ENCODE measurements at places on chromosomes 1 and 21. TPM values are rescaled to one million over a fixed set of nuclear protein-coding genes. Genes with fewer than 3 reads are reported as not detected.

DNA sequence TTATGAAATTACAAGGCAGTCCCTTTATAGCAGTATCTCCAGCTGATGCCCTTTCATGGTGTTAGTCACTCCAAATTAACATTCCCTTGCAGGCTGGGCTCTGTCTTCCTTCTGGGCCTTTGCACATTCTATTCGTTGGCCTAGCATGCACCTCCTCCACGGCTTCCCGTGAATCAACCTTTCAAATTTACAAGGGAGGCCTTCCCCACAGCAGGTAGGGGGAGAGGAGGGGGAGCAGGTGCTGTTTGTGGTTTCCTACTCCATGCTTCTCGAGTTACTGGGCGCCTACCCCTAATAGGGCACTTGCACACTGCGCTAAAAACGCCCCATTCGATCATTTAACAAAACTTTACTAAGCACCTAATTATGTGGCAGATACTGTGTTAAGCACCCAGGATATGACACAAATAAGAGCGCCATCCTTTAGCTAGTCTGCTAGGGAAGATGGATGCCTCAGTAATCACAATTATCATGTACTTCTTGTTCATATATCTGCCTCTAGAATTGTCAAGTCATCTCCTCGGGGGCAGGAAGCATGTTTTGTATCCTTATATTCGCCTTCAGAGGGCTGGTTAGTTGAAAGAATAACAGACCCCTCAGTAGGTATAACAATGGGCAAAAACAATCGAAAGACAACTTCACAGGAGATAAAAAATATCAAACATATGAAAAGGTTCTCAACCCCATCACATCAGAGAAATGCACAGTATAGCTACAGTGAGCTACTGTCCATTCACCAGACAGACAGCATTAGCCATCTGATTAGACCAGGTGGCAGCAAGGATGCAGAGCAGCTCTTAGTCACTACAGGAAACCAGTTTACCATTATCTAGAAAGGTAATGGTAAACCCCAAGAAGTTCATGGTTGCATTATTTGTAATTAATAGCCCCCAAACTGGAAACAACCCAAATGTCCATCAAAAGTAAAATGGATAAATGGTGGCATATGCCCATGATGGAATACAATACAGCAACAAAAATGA, 1.7 kb upstream of the ADAR start:
- H3K27me3 ChIP-seq, result no peaks in the 10 kb centered on the region
- H3K4me3 ChIP-seq, result peak overlapping the region; percentile 73
- H3K36me3 ChIP-seq, result peaks cover 4% of the 10 kb centered on the region
- DNase-seq, result peak; percentile 81
- peak overlapping the region; percentile 95 for H3K27ac ChIP-seq

- no peak overlapping the region for H3K4me3 ChIP-seq
- no peak overlapping the region for H3K27ac ChIP-seq
- H3K27me3 ChIP-seq, result no peaks in the 10 kb centered on the region
- DNase-seq, result no peak
- no peaks in the 10 kb centered on the region for H3K4me1 ChIP-seq
Measured at GRCh38 chr1:169548282-169548681, 38.0 kb downstream of the F5 start.

- H3K4me1 ChIP-seq, result no peaks in the 10 kb centered on the region
- H3K36me3 ChIP-seq, result no peaks in the 10 kb centered on the region
- no peak overlapping the region for H3K4me3 ChIP-seq
- H3K27ac ChIP-seq, result no peak overlapping the region
- DNase-seq, result no peak
Measured at GRCh38 chr1:93518516-93518915, 70.6 kb downstream of the FNBP1L start.

- no peak overlapping the region for H3K27ac ChIP-seq
- H3K27me3 ChIP-seq, result no peaks in the 10 kb centered on the region
- no peaks in the 10 kb centered on the region for H3K36me3 ChIP-seq
Measured at GRCh38 chr1:112457241-112457640, 51.5 kb upstream of the WNT2B start.

APOBEC4 gene
- not detected for total RNA-seq

ANGPTL1 gene
- not detected for total RNA-seq

CA6 gene
- total RNA-seq, result not detected

All from Karpas-422 (cell line).